ENCODE measurements at places on chromosomes 7 and 10.

GRCh38 chr10:6115411-6115810, 26.6 kb downstream of the RBM17 start:
- no peak for DNase-seq

- DNase-seq: no peak
Measured at GRCh38 chr10:24311888-24312287, 103.0 kb downstream of the KIAA1217 start.

DNA sequence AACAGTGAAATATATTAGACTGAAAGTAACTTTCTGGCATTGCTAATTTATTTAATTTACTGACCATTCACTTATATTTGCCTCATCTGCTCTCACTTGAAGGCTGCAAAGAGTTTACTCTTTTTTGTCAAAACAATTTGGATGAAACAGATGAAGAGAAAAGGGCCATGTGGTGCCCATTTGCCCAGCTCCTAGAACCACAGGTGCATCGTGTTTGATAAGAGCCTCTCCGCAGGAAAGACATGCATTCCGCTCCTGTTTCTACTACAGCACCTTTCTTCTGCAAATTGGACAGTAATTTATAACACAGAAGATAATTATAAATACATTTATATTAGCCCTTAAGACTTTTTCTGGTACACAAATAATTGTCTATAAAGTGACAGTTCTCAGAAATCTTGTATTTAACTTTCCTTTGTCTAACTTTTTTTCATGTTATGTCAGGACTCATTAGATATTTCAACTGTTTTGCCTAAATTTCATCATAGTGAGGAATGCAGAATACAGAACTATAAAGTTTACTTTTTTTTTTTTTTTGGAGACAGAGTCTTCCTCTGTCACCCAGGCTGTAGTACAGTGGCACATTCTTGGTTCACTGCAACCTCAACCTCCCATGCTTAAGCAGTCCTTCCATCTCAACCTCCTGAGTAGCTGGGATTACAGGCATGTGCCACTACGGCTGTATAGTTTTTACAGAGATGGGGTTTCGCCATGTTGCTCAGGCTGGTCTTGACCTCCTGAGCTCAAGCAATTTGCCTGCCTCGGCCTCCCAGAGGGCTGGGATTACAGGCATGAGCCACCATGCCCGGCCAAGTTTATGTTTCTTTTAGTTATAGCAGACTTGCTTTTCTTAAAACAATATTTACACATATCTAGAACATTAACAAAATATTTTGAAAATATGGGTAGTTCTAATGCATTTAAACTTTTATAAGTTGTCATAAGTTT, 869 bp downstream of the LAMB4 start:
- DNase-seq: no peak

DNA sequence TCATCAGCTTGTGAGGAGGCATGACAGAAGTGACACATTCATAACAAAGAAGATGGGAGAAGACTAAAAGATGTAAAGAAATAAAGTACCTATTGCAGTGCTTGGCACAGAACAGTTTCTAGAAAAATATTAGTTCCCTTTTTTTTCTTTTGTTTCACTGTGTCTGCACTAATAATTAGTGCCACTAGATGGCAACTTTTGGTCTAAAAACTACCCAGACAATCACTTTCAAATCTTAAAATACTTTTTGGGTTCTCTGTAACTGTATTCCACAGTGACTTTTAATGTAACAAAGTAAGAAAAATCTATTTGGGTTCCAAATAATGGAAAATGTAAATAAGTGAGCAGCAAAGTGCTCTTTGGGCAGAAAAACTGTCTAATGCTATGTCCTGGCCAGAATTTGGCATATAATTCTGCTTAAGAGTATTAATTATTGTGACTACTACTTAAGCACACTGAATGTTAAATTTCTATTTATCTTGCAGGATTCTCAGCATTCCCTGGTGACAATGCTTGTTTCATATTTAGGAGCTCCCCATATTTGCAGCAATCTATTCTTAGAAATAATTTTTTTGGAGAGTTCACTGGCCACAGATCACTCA, 134.8 kb upstream of the KIF5B start:
- no peak for DNase-seq

DNA sequence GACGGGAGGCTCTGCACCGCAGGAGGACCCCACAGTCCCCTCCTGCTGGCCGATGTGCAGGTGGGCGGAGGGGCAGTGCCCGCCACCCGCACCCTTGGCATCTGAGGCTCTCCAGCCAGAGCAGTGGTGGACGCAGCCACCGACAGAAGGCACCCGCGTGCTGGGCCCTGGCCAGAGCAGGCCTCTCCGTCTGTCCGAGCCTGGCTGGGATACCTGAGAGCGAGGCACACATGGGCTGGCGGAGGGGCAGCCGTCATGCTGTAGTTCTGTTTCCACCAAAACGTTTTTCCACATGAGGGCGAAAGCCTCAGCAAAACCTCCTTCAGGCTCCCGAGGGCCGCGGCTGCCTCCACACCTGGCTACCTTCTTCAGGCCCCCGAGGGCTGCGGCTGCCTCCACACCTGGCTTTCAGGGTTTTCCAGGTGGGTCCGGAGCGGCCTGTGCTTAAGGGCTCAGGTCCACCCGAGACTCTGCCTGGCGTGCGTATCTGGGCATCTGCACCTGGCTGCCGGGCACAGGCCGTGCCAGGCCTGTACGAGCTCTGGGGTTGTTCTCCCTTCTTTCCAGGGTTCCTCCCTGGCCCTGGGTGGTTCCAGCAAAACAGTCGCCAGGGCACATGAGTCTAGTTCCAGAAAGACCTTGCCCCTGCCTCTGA, 115.5 kb downstream of the INPP5A start:
- DNase-seq: no peak

- no peak for DNase-seq
Measured at GRCh38 chr7:101436857-101437576, 74.3 kb downstream of the COL26A1 start.

DNA sequence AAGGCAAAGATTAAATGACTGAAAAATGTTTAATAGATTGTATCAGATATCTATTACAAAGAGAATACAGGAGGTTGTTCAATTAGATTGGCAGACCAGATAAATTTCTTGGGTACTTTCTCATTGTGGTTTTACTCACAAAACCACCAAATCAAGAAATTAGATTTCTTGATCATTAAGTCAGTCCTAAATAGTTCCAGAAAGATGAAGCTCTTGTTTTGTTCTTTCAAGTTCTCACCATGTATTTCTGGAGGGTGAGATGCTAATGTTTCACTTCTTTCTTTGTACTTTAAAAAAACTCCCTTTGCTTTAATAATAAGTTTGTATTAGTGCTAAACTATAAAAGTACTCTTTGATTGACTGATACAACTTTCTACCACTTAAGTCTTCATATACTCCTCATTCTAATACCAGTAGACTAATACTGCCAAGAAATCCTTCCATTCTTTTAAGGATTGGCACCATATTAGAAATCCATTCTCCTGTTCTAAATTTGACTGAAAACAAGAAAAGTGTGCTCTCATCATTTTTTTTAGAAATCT, 69.4 kb downstream of the RNF133 start:
- no peak for DNase-seq

DNA sequence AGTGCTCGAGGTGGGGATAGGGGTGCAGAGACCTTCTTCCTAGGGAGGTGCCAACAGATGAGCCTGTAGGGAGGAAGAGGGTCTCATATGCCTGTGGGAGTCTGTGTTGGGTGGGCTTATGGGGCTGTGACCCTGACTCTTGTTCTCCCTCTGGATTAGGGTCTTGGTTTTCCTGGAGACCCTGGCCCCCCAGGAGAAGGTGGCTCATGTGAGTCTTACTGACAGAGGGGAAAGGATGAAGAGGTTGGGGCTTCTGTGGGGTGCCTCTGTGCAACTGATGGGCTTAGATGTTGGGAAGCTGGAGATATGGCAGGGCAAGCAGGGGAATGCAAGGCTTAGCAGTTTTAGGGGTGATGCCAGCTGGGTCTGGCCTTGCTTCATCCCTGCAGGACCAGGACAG, 20.2 kb upstream of the VOPP1 start:
- no peak for DNase-seq

DNA sequence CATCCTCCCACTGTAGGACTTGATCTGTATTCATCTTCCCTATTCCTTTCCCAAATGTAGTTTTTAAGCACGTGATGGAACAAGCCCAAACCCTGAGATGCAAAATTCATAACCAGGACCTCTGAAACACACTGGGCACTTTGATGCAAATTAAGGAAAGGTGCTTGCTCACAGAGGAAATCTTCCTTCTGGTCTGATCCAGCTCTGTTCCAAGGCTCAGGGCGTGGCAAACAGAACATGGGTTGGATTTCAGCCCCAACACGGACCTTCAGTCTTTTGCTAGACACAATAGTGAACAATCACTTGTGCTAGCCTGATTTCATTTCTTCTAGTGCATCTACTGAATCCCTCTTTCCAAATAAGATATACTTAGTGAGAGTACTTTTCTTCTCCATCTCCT, 27.9 kb downstream of the PON3 start:
- no peak for DNase-seq

GRCh38 chr7:68573271-68574005, 1024.8 kb upstream of the AUTS2 start:
- DNase-seq: no peak

DNA sequence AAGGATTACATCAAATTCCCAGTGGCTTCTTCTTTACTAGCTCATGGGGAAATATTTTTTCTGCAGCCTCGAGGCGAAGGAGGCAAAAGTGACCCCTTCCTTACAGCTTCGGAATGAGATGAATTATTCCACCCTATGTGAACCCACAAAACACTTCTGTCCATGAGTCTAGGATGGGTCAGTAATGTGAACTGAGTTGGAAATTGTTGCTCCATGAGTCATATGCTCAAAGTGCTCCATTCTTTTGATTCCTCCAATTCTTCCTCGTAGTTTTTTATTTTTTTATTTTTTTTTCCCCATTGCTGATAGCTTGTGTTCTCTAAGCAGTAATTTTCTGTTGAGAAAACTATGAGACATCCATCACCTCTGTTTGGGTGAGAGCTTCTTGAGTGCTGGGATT, 31.7 kb upstream of the FAM204A start:
- DNase-seq: no peak

DNA sequence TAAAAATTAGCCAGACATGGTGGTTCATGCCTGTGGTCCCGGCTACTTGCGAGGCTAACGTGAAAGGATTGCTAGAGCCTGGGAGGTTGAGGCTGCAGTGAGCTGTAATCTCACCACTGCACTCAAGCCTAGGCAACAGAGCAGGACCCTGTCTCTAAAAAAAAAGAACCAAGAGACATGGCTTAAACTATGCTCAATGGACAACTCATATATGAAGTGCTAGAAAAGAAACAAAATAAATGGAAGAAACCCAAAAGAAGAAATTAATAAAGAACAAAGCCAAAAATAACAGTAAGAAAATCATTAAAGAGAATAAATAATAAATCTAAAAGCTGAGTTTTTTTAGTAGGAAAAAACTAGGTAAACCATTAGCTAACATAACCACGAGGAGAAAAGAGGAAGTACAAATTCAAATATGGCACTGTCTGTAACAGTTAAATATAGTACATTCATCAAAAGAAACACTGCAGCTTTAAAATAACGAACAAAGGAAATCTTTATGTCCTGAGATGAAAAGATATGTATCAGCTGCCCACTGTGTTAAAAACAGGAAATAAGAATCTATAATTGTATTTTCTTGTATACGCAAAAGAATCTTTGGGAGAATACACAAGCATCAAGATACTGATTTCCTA, 48.7 kb downstream of the UPF2 start:
- DNase-seq: no peak

GRCh38 chr10:120426306-120426705, 30.7 kb upstream of the PLPP4 start:
- no peak for DNase-seq

GRCh38 chr7:114924038-114924712, 2.3 kb downstream of the MDFIC start:
- DNase-seq: no peak

GRCh38 chr7:4299431-4299830, 382.7 kb upstream of the FOXK1 start:
- DNase-seq: no peak

DNA sequence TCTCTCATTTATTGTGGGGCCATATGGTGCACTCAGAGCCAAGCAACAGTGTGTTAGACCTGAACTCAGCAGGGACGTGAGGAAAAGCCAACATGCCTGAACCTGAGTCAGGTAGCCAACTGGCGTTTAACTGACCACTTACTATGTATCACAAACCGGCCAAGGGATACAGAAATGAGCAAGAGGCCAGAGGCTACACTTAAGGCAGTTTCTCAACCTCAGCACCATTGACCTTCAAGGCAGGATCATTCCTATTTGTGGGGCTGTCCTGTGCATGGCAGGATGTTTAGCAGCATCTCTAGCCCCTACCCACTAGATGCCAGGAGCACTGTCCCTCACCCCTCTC, 103.5 kb upstream of the NANOS1 start:
- no peak for DNase-seq

- no peak for DNase-seq
Measured at GRCh38 chr7:116810267-116811116, 51.9 kb upstream of the CAPZA2 start.

DNA sequence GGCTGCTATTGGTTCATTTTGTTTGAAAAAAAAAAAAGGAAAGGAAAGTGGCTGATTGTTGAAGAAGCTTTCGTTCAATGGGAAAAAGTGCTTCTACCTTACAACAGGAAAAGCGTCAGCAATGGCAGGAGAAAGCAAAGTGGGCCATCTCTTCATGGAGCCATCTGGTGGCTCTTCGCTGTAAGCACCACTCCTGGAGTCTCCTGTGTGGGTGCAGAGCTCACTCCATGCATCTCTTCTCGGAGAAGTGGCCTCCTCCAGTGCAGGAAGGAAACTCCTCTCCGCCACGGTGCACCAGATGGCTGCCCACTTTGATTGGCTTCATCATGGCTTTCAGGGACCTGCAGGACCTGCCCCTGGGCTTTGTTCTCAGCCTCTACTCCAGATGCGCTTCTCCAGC, 250.9 kb downstream of the PTEN start:
- no peak for DNase-seq

- no peak for DNase-seq
Measured at GRCh38 chr10:102367441-102367840, 28.1 kb upstream of the NFKB2 start.

- DNase-seq: no peak
Measured at GRCh38 chr7:27071622-27072390, 24.0 kb downstream of the HOXA1 start.

GRCh38 chr7:30904561-30904960, 7.1 kb upstream of the AQP1 start:
- DNase-seq: no peak

- no peak for DNase-seq
Measured at GRCh38 chr7:23207021-23207420, 25.2 kb downstream of the NUP42 start.

DNA sequence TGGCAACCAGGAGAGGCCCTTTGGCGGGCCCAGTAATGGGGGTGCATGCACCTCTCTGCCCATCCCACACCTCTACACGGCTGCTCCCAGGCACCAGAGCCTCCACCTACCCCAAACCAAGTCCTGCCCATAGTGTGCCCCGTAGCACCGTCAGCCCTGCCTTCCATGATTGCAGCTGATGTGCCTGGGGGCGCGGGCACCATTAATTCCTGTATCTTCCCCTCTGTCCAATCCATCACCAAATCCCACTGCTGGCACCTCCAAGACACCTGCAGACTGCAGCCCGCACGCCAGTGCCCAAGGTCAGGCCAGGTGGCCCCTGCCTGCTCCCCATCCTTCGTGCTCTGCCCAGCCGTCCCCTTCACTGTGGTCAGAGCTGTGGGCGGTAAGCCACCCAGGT, 533.0 kb downstream of the PTPRN2 start:
- no peak for DNase-seq

GRCh38 chr10:109591601-109592000, 331.7 kb downstream of the XPNPEP1 start:
- DNase-seq: no peak

Measured in activated CD4-positive, alpha-beta T cell treated with anti-CD3 and anti-CD28 coated beads for 1 hour (primary cell).